ENCODE measurements at places on chromosomes 12 and 14.
A peak's percentile ranks its signal among the peaks of the same experiment; 100 is the strongest.

GRCh38 chr12:62379026-62379722 lies 87.5 kb upstream of the MON2 start:
- no peak for DNase-seq

DNA sequence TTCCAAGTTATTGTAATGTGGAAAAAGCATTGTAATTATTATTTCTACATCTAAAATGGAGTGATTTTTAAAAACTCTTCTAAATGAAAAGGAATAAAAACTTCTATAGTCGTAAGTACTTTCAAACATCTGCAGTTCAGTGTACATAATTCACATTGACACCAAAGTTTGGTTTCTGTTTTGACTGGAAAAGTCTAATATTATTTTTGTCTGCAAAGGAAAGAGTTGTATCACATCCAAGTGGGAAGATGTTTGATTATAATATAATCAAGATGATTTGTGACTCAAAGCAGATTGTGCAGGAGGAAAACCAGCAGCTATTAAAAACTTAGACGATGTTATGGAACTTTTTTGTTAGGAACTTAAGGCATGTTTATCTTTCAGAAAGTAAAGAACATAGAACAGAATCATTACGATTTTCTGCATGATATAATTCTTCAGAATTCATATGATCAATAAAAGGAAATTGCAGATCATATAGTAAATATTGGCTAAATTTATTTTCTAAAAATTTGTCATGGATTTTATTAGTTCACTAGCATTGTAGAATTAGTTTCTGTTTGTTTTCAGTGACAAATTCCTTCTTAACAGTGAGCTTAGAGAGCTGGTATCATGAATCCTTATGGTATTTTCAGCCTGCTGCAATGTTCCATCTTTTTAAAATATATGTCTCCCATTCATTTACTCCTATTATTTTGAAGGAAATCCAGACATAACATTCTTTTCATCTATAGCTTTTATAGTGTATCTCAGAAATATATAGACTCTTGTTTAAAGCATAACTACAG lies 145.8 kb downstream of the MIPOL1 start:
- no peak for DNase-seq

DNA sequence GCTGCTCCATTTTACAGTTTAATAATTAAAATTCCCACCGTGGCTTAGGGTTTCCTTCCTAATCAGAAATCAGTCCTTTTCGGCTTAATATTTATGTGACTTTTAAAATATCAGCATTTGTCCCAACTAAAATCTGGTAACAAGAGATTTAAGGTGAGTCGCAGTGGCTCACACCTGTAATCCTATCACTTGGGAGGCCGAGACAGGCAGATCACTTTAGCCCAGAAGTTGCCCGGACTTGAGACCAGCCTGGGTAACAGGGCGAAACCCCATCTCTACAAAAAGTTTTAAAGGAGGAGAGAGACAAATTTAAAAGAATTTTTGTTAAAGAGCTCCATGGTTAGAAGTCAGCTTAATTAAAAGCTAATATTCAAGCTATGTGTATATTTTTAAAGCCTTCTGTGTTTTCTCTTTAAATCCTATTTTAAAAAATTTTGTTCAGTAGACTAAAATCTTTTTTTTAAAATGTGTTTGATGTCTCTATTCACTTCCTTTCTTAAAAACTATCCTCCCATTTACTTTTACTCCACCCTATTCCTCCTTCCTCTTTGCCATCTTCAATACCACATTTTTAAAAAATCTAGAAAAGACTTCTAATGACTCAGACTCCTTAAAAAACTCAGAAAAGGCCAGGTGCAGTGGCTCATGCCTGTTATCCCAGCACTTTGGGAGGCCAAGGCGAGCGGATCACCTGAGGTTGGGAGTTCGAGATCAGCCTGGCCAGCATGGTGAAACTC lies 3.8 kb upstream of the TAC3 start:
- DNase-seq = no peak

DNA sequence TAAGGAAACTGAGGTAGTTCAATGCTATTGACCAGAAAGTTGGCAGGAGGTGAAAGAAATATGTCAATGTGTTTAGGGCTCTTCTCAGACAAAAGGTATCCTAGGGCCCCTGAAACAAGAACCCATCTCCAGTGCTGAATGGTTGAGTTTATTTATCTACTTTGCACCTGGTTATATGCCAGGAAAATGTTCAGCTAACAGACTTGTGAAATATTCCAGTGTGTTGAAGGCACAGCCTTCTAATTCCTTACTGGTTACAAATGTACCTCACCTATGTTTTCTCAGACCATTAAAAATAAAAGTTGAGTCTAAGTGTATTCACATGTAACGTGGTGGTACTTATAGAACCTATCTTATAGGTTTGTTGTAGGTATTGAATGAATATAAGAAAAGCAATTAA lies 511.7 kb upstream of the SEL1L start:
- DNase-seq = no peak

DNA sequence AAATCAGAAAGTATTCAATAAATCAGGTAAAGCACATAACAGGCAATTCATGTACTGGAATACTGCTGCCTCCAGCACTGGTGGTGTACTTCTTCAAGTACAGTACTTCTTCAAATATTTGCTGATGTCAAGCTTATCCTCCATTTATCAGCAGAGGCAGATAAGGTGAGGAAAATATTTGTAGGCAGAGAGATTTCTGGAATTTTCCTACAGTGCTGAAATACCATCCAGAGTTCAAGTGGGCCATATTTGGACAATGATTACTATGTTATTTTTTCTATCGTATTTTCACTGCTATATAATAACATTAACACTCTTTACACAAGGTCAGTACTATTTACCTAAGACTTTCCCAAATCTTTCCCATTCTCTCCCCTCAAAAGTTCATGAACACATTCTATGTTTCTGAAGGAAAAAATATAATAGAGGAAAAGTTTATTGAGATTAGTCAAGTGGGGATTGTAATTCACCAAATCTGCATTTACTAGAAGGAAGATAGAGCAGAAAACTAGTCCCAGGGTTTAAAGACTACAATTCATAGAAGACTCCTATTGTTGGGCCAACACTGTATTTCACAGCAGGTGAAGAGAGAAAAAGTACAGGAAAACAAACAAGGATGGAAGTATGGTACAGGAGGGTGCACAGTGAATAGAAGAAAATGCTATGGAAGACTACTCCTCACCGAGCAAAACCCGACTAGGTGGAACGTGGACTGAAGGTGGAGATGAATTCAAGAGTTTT lies 141.1 kb downstream of the PAWR start:
- no peak for DNase-seq

DNA sequence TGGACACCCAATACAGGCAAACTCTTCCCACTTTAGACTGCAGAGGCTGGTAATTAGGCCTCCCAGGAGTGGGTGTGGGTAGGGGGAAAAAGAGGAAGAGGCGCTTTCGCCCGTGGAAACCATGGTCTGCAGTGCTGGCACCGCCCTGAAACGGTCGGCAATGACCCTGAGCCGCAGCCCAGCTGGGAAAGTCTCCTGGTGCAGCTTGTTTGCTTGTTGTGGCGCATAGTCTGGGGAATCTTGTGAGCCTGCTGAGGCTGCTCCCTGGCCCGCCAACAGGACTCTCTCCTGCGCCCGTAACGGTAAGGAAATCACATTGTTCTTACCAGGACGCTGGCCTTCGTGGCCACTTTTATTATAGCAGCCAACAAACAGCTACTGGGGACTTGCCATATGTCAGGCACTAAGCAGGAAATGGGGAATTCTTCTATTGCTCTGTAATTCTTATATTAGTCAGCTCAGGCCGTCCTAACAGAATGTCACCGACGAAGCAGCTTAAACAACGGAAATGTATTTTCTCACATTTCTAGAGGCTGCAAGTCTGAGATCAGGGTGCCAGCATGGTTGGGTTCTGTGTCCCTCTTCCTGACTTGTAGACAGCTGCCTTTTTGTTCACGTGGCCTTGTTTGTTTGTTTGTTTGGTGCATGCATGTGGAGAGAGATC lies 52.5 kb upstream of the RIN3 start:
- no peak for DNase-seq

- no peak for DNase-seq
These were observed 16.0 kb downstream of the FIGNL2 start for GRCh38 chr12:51832354-51833107.

GRCh38 chr14:99757331-99758070 lies 35.7 kb upstream of the EML1 start:
- DNase-seq = no peak

GRCh38 chr14:56944397-56944796 lies 134.1 kb upstream of the OTX2 start:
- DNase-seq = no peak

GRCh38 chr12:102343361-102344121 lies 136.8 kb downstream of the IGF1 start:
- DNase-seq = no peak

DNA sequence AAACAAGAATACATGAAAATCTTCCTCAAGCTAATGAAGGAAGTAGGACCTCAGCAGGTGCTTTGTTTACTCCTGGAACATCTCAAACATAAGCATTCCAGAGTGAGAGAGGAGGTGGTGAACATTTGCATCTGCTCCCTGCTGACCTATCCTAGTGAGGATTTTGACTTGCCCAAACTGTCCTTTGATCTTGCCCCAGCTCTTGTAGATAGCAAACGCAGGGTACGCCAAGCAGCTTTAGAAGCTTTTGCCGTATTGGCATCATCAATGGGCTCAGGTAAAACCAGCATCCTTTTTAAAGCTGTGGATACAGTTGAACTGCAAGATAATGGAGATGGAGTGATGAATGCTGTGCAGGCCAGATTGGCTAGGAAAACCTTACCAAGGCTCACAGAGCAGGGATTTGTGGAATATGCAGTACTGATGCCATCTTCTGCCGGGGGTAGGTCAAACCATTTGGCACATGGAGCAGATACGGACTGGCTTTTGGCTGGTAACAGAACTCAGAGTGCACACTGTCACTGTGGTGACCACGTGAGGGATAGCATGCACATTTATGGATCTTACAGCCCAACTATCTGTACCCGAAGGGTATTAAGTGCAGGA lies 1.9 kb downstream of the TOGARAM1 start:
- no peak for DNase-seq

GRCh38 chr12:4118017-4118510 lies 155.5 kb upstream of the CCND2 start:
- no peak for DNase-seq

DNA sequence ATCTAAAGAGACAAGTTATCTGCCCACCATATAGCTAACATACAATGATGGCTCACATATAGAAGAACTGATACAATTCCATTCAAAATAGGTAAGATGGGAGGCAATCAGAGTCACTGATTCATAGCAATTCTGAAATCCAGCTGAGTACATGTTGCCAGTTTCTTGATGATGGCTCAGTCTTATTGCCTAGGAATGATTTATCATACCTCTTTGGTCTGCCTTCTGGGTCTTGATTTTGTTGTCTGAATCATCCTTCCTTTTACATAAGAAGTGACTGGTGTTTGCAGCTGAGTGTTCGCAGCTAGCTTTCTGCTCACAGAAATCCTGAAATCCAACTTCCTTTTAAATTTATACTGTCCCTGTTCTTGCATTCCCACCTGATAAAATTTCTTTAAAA lies 463.2 kb upstream of the MGAT4C start:
- DNase-seq = no peak

GRCh38 chr14:90820958-90821357 lies 4.7 kb upstream of the TTC7B start:
- peak; percentile 77 for DNase-seq

DNA sequence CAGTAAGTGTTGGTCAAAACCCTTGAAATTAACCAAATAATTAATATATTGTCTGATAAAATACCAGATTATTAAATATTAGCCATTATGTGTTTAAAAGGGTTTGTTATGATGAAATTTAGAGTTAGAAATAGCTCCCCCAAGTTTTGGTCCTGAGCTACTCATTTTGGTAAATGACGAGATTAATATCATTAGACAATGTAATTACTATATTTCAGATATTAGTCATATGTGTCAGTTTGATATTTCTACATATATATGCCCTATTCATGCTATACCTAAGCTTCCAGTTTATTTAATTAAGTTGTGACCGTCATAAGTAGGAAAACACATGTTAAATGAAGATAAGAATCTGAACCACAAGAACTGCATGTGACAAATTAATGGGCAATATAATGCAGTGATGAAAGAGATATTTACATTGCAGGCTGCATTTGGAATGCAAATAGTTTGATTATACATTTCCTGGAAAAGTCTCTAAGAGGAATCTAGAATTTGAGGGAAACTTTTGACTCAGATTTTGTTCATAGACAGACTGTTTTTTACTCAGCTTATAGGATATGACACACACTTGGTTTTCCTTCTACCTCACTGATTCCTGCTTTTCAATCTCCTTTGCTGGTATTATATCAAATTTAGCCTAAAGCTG lies 70.5 kb downstream of the TBC1D30 start:
- DNase-seq = no peak

DNA sequence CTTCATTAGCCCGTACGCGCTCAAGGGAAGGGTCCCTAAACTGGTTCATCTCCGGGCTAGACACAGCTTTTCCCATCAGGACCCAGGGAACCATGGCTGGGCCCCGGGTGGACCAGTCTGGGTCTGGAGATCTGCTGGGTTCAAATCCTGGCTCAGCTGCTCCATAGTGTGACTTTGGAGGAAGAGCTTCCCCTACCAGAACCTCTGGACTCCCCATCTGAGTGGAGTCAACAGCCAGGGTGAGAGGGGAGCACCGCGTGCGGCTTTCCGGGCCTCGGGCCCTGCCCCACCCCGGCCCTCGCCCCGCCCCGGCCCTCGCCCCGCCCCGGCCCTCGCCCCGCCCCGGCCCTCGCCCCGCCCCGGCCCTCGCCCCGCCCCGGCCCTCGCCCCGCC lies 41.2 kb downstream of the BEGAIN start:
- no peak for DNase-seq

GRCh38 chr14:51576117-51576430 lies 75.6 kb upstream of the FRMD6 start:
- DNase-seq = no peak

DNA sequence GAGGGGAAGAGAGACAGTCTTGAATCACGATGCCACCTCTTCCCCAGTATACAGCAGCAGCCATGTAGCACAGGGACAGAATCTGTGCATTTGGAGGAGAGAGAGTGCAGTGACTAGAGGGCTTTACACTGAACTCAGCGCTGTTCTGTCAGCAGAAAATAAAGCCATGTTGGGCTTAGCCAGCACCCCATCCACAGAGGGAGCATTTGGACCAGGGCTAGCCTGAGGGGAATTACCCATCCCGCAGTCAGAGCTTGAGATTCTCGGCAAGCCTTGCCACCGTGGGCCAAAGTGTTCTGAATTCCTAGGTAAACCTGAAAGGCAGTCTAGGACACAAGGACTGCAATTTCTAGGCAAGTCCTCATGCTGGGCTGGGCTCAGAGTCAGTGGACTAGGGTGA lies 120.4 kb upstream of the CNOT2 start:
- DNase-seq = no peak

DNA sequence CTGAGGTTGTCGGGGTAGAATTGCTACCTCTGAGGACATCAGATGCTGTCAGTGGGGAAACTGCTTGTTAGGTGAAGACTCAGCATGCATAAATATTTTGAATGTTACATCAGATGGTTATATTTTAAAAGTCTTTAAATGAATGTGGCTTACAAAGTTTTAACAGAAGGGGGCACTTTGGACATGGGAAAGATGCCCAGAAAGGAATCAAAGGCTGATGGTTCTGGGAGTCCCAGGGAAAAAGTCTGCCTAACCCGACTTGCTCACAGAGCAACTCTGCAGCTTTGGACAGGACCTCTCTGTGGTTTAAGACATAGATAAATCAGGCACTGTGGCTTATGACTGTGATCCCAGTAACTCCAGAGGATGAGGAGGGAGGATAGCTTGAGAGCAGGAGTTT lies 474.9 kb downstream of the ATP23 start:
- DNase-seq = no peak

- DNase-seq = no peak
These were observed 2.6 kb downstream of the SOAT2 start for GRCh38 chr12:53105712-53106439.
